ENCODE measurements at places on chromosomes 7 and 10.

DNA sequence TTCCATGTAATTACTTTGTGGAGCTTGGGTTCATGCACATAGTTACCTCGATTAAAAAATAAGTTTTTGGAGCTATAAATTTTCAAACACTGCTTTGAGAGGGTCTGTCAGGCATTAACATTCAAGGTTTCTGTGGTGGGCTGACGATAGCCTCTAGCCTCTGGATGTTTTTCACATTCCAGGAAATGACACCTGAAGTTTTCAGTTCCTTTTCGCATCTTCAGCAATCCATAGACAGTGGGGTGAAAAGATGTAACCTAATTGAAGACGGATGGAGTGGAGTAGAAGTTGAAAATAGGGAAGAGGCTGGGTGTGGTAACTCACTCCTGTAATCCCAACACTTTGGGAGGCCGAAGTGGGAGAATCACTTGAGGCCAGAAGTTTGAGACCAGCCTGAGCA is 197.7 kb downstream of the AUTS2 start:
- no peak for DNase-seq

DNA sequence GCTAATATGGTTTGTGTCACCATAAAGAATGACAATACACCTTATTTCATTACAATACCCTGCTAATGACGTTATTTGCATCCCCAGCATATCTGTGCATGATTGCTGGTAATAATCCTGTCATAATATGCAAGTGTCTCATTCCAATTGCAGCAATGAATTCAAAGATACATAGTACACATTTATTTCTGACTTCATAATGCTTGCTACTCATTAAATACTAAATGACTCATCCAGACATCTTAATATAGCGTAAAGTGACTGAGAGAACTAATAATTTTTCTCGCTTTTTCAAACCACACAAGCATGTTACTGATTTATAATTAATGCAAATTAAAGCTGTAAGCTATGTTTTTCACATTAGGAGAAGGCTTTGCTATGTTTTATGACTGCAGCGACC is 234.7 kb upstream of the MDFIC start:
- DNase-seq: no peak

- no peak for DNase-seq
Measured at GRCh38 chr7:26091933-26092332, 60.1 kb upstream of the NFE2L3 start.

- DNase-seq: no peak
Measured at GRCh38 chr7:21326921-21327320, 101.0 kb upstream of the SP4 start.

- DNase-seq: no peak
Measured at GRCh38 chr7:106788637-106789036, 76.4 kb upstream of the PIK3CG start.

DNA sequence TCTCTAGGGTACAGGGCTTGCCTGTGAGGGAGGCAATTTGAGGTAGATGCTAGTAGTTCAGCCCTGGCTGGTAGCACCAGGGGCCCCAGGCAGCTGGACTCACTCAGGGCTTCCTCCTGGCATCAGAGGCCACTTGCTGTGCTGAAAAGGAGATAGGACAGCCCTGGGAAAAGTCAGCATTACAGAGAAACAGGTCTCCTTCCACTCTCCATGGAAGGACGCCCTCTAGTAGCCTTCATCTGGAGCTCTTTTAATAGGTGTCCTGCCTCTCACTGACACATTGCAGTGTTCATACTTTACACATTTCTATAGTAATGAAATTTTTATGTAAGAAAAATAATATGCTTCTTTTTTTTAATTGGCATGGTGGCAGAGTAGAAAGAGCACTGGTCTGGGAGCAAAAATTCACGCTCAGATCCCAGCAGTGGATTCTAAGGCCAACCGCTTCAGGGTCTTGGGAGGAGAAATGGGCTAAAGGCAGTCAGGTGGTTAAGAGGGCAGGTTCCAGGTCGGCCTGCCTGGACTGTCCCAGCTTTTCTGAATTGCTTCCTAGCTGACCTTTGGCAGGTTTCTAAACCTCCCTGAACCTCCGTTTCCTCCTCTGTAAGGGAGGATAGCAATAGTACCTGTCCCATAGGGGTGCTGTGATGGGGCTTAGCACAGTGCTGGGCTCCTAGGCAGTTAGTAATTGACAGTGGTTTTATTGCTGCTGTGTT is 35.8 kb downstream of the AIFM2 start:
- DNase-seq: no peak

DNA sequence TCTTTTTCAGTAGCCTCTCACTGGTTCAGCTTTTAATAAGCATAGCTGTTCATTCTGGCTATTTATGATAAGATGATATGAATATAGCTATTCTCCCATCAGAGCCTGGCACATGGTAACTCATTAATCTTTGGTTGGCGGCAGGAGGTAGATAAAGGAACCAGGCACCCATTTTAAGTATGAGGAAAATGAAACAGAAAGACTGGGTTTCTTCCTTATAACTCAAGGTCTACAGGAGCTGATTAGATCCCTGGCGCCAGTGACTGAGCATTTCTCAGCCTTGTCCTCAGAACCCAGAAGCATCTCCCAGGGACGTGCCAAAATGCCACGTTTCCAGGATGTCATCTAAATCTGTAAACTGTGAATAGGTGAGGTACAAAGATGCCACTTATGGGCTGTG is 141.9 kb downstream of the TCF7L2 start:
- no peak for DNase-seq

DNA sequence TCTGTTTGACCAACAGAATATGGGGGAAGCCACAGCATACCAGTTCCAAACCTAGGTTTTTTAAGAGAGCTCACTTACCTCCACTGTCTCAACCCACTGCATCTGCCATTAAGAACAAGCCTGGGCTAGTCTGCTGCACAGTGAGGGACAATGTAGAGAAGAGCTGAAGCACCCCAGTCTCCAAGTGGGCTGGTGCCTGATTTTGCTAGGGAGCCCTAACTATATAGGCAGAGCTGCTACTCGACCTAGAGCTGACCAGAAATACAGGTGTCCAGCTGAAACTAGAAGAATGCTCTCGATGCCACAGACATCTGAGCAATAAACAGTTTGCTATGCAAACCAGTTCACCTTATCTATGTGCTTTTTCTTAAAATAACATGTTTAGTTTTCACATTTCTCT is 106.9 kb upstream of the BET1 start:
- DNase-seq: no peak

DNA sequence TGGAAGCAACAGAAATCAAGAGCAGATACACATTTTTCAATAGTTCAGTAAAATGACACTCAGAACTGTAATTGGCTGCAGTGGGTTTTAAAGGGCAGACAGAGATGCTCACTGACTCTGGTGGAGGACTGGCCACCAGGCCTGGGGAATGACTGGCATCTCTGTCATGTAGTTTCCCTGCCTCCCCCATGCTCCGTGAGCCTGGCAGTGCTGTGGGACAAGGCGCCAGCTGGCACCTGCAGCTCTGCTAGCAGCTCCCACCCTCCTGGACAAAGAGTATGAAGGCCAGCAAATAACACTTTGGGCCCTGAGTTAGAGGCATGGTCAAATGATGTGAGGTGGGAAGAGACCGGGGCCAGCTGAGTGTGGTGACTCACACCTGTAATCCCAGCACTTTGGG is 15.0 kb downstream of the TSPAN33 start:
- no peak for DNase-seq

GRCh38 chr10:7300384-7300971 is 110.4 kb downstream of the SFMBT2 start:
- DNase-seq: no peak

GRCh38 chr10:110022716-110023504 is 15.1 kb downstream of the ADD3 start:
- DNase-seq: no peak

- no peak for DNase-seq
Measured at GRCh38 chr10:129244757-129245156, 222.3 kb upstream of the MGMT start.

GRCh38 chr10:72525277-72525676 is 100.6 kb downstream of the MICU1 start:
- no peak for DNase-seq

Measured in activated CD8-positive, alpha-beta memory T cell treated with anti-CD3 and anti-CD28 coated beads, Interleukin-2, amount 50 U/mL, for 48 hours (primary cell).